Common myeloid progenitor, CD34-positive (primary cell): ENCODE measurements at places on chromosomes 7 and 10.

DNA sequence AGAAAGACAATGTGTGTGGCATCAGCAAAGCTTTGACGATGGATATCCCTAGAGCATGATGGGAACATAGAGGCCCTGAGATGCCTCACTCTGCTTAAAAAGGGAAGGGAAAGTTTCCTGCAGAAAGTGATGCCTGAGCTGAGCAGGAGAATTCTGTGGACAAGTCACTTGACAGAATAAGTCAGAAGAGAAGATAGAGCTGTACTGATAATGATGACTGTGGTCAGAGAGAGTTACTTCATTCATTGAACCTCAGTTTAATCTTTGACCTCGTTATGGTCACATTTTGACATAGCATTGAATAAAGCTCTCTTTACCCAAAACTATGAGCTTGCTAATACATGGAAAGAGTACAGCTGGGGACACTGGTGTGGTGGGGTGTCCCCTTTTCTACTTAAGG lies 7.6 kb downstream of the CUBN start:
- no peak for DNase-seq

DNA sequence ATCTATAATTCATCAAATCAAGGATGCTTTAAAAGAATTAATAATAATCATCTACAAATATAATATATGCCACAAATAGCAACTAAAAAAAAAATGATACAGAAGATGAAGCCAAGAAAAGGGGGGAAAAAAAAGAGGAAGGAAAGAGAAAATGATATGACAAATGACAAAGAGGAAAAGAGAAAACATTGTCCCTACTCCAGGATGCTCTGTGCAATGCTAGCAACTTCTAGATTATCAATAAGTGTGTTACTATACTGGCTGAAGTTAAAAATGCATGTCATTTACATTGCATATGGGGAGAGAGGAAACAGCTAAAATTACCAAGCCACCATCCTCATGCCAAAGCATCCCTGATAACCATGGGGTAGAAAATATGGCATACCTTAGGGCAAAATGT lies 104.2 kb downstream of the SFMBT2 start:
- DNase-seq, result no peak

- no peak for DNase-seq
Observed at GRCh38 chr7:492714-493065, 27.0 kb downstream of the PDGFA start.

DNA sequence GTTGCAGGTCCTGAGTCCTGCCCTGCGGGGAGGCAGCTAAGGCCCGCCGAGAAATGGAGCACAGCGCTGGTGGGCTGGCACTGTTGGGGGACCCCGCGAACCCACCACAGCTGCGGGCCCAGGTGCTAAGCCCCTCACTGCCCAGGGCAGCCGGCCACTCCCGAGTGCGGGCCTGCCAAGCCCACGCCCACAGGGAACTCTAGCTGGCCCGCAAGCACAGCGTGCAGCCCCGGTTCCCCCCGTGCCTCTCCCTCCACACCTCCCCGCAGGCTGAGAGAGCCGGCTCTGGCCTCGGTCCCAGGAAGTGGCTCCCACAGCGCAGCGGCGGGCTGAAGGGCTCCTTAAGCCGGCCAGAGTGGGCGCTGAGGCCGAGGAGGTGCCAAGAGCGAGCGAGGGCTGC lies 3.5 kb upstream of the NSMCE4A start:
- no peak for DNase-seq

GRCh38 chr10:59177031-59177797 lies 771 bp downstream of the PHYHIPL start:
- DNase-seq, result peak; percentile 18

GRCh38 chr10:70542565-70542938 lies 60.0 kb downstream of the PRF1 start:
- no peak for DNase-seq
